ENCODE measurements at places on chromosomes 4 and X.

- DNase-seq = no peak
Observed at GRCh38 chr4:123587983-123588494, 191.4 kb downstream of the SPRY1 start.

GRCh38 chr4:8507196-8507570 is 66.6 kb downstream of the TRMT44 start:
- DNase-seq = no peak

GRCh38 chr4:105495667-105496066 is 21.8 kb upstream of the PPA2 start:
- no peak for DNase-seq

- DNase-seq = no peak
Observed at GRCh38 chrX:72020788-72021187, 110.1 kb downstream of the NHSL2 start.

GRCh38 chr4:175271010-175271630 is 353.0 kb downstream of the ADAM29 start:
- DNase-seq = no peak

- DNase-seq = no peak
Observed at GRCh38 chr4:4311193-4311592, 21.1 kb downstream of the ZBTB49 start.

DNA sequence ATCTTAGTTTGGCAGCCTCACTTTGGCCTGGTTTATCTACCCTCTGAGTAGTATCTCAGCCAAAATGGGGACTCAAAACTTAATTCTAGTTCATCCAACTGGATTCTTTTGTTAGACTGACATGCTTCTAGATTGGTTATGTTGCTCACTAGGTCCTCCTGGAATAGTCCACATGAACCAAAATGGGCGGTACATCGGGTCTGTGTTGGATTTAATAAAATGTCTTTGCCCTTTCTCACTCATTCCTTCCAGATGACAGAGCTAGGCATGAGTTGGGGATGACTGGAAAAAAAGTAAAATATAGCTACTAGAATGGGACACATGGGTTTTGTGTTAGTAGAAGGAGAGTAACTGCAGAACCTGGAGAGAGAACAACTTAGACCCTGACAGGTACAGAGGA is 247.9 kb downstream of the CCSER1 start:
- DNase-seq = no peak

DNA sequence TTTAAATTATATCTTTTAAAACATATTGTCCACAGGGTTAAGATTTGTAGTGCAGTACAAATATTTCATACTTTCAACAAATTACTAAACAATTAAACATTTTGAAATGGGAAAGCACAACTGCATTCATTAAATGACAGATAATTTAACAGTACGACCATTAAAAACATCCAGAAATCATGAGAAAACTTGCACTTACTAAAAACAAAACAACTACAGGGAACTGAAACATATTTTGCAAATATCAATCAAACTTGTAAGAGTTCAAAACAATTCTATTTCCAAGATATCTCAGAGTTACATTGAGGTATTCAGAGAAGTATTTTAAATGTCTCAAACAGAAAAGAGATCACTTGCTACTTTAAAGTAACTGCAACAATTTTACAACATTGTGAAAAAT is 478.5 kb upstream of the PCDH10 start:
- no peak for DNase-seq

DNA sequence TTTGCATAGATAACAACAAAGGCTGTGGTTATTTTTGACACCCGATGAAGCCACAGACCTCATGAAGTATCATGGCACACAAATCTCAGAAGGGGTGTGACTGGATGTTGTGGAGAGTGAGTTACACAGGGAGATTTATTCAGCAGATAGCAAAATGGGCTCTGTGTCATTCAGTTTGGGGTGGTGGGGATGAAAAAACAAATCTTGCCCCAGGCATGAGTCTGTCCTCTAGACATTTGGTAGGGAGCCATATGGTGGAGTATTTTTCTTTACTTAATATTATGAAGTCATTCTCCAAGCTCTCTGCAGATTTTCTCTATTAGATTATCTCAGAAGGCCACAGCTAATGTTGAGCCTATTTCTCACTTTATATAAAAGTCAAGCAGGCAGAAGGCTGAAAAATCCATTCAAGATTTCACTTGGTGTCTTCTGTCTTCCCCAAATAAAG is 277.1 kb upstream of the TENM3 start:
- no peak for DNase-seq

- DNase-seq = no peak
Observed at GRCh38 chrX:119775517-119776238, 15.8 kb downstream of the RPL39 start.

DNA sequence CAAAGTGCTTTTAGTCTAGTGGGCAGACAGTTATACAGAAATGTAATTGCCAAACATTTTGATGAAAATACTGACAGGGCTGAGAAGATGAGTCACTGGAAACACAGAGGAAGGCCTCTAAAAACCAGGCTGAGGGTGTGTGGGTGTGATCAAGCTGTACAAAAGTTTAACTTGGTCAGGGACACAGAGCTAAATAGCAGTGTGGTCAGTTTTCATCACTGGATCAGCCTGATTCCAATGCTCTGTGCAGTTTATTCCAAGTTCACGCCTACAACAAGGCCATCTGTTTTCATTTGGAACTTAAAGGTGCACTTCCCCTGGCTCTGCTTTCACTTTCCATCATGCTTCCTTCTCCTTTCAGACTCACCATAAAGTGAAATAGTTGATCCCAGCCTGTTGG is 10.6 kb downstream of the CENPVL3 start:
- no peak for DNase-seq

- no peak for DNase-seq
Observed at GRCh38 chr4:113449410-113449974, 312.0 kb downstream of the CAMK2D start.

- no peak for DNase-seq
Observed at GRCh38 chr4:27096142-27096824, 235.6 kb downstream of the STIM2 start.

GRCh38 chr4:125801373-125801772 is 486.6 kb downstream of the FAT4 start:
- DNase-seq = no peak

GRCh38 chr4:27154706-27155105 is 294.1 kb downstream of the STIM2 start:
- DNase-seq = no peak

- no peak for DNase-seq
Observed at GRCh38 chr4:106160560-106160959, 155.4 kb downstream of the TBCK start.

DNA sequence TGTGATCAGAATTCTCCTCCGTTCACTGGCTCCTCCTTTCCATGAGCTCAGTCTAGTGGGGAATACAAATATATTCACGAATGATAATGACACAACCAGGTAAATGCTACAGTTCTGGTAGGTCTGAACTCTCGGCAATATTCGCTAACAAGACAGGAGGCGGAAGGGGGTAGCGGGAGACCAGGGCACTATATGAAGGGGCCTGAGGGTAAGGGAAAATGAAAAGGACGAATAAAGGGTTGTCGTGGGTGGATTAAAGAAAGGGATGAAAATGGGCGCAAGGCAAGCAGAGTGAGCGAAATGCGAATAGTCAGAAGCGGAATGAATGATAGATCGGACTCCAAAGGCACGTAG is 743 bp downstream of the NKAP start:
- no peak for DNase-seq

DNA sequence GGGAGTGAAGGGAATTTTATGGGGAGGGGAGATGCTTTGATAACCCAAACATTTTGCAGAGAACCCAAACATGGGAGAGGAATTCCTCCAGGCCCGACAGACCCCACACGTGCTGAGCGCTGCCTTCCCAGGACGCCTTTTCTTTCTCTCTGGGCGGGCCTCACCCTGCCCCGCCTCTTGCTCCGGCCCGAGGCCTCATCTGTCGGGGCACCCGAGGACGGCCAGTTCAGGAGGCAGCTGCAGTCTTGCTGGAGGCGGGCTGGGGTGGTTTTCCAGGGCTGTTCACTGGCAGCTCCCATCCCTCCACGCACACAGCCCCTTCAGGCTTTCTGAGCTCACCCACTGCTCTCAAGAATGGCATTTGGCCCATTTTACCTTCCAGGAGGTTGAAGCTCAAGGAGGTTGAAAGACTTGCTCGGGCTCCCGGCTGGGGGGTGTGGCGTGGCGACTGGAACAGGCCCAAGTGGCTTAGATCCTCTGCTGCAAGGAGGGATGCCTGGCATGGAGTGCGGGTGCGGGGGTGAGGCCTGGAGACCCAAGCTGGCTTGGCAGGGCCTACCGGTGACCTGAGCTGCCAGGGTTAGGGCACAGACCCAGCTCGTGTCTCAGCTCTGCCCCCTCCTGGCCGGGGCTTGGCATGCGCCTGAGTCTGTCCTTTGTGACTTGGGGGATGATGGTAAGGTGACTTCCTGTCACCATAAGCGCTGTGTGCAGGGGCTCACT is 99.2 kb downstream of the PSAPL1 start:
- peak; percentile 45 for DNase-seq

- no peak for DNase-seq
Observed at GRCh38 chr4:107734120-107734519, 14.1 kb upstream of the PAPSS1 start.

DNA sequence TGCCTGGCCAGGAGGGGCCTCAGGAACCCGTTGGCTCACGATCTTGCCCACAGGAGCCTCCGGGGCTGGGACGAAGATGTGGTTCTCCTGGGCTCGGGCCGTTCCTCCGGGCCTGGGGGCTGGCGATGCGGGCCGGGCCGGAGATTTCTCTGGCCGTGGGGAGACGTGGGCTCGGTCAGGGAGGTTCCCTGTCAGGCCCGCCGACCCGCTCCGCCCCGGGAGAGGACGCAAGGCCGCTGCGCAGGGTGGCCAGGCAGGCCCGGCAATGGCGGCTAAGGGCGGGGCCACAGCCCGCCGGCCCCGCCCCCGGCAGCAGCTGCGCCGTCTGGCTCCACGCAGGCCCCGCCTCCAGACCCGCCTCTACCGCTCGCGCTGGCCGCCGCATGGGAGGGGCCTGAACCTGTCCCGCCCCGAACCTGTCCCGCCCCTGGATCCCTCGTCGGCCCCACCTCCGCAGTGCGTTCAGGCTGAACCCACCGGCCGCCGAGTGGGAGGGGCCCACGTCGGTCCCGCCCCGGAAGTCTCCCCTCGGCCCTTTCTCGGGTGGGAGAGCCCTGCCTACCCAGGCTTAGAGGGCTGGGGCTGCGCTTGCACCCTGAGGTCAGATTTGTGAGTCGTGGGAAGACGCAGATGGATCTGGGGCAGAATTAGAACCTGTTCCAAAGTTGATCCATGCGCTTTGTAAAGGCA is at the start of gene FAM3A:
Gene FAM3A (minus strand): TSS at position 267 of the 690 bp plus-strand sequence. CDS start 460 bp downstream, outside the sequence.
- DNase-seq = peak; percentile 91

All from stimulated activated CD4-positive, alpha-beta T cell treated with anti-CD3 and anti-CD28 coated beads, Interleukin-4, amount 100 ng/mL, for 1 hour (primary cell).